ENCODE measurements at places on chromosomes 4 and X.

- DNase-seq: no peak
These were observed 271.8 kb upstream of the TENM3 start for GRCh38 chr4:181971411-181971810.

DNA sequence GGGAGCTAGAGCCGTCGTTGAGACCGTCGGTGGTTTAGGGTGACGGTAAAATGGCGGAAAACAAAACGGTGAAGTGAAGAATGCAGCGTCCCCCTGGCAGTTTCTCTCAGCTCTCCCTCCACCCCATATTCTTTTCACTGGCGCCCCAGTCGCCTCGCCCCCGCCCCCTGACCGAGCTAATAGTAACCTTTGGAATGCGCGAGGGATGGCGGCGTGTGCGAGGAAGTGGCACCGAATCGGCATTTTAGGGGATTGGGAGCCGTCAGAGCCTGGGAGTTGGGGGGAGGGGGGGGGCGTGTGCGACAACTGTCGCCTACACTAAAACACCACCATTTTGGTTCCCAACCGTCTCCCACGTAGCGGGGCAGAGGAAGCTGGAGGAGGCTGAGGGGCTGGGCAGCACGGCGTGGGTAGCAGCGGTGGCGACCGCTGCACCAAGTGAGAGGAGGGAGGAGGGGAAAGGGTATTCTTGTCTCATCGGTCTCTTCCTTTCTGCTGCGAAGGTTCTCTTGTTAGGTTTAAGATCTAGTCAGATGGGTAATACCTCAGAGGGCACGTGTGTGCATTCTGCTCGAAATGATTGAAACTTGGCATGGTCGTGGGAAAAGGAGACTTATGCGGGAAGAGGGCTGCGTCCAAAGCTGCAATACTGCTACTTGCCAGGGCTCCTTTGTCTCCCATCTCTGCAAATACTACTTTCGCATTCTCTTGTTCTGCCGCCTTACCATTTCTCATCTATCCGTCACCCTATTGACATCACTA, 840 bp downstream of the ZNF711 start:
- DNase-seq: no peak

DNA sequence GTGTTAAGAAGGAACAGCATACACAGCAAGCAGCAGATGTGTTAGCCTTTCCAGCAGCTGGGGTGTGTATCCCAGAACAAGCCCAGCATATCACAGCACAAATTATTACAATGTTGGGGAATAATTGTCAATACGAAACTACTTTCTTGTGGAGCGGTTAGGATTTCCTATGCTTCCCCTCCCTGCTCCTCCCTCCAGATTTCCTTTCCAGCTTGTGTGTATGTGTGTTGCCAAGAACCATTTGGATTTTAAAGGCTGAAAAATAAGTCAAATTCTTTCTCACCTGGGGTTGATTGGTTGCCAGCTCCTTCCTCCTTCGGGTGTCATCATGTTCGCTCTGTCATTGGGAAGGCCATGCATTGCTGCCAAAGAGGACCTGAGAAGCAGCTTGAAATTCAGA, 178.2 kb upstream of the FRMPD4 start:
- DNase-seq: no peak

GRCh38 chr4:7411491-7411890, 23.2 kb downstream of the PSAPL1 start:
- no peak for DNase-seq

DNA sequence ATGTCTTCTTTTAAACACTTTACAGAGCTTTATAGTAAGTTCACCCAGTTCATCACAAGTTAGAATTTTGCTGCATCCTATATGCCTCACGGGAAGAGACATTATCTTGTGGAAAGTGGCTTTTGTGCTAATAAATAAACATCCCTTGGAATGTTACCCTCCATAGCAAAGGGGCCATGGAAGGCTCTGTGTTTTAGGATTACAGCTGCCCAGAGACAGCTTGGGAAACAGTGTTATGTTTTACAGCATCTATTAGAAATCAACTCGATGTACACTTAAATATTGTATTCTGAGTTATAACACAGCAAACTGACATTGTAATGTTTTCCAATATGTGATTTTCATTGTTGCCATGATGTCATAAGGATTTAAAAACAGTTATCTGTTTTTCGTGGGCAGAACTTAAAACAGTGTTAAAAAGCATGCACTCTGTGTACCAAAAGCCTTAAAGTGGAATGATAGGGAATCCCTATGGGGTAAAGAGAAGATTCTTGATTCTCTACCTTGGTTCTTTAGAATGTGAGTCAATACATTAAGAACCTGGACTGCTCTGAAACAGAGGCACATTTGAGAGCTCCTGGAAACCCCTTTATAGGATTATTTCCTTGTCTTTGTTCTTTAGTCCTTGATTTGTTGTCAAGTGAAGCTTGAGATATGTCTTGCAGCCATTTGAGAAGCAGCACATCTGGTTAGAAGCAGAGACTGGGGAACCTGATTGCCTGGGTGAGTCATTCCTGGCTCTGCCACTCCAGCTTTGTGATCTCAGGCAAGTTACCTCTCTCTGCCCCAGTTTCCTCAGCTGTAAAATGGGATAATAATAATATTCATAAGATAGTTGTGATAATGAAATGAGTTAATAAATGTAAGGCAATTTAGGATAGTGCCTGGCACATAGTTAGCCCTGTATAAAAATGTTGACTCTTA, 41.6 kb downstream of the ARHGAP10 start:
- no peak for DNase-seq

- DNase-seq: no peak
These were observed 877.8 kb downstream of the FAM133A start for GRCh38 chrX:94551831-94552230.

DNA sequence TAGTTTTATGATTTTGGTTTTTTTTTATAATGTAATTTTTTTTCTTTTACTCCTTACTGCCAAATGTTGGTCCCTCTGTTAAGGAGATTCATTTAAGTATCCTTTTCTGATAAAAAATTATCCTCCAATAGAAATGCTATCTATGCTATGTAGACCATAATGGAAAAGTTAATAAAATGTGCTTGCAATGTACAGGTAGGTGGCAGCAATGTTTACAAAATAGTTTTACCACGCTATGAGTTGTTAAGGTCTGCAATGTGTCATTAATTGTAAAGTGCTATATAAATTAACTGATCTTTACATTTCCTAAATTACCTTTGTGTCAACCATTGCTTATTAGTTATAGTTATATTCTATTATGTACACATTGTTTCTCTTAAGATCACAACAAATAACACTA, 3.8 kb upstream of the CENPC start:
- no peak for DNase-seq

GRCh38 chr4:86918539-86919072, 16.2 kb upstream of the AFF1 start:
- no peak for DNase-seq

DNA sequence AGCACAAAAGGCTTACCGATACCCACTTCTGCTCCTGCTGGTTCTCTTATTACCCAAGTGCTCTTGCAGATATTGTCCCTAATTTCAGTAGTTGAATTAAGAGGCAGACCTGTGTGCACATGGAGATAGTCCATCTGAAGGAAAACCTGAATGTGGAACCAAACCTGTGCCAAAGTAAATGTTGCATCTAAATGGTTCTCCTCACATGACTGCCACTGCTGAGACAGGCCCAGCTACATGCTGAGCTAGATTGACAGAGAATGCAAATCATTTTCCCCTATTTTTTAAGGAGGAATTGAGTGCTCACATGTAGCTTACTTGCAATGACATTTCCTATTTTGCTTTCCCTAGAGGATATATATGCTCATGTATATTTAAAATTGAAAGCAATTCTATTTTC, 609.1 kb upstream of the TECRL start:
- DNase-seq: no peak

DNA sequence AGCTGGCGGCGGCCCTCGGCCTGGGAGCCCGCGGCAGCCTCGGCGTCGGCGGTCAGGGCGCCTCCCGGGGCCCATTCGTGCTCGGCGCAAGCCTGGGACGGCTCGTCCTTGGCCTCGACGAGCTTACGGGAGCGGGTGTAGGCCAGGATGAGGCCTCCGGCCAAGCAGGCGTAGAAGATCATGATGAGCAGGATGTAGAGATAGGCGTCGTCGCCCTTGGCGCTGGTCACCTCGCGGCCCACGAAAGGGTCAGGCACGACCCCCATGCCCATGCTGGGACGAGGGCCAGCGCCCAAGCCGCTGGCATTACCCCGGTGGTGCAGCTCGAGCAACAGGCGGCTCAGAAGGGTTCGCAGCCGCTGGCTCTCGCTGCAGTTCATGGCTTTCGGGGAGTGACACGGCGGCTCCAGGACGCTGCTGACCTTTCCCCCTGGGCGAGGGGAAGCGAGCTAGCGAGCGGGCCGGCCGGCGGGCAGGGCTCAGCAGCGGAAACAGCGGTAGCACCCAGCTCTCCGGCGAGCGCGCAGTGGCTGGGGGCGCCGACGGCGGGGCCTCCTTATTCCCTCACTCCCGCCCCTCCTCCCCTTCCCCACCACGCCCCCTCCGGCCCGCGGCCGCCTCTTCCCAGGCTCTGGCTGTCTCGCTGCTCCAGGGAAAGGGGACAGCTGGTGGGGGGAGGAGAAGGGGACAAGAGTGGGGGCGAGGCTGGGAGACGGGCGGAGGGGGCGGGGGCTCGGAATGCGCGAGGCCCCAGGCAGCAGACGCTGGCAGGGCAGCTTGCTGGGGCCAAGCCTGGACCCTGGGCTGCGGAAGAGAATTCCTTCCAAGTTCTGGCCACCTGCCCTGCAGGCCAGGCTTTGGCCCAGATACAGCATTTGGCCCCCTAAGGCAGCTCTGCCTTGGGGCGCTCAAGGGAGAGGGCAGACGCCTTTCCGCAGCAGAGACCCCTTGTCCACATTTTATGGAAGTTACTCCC, at the start of gene KCNE5:
TSS of gene KCNE5 (minus strand) at position 532 of the 976 bp plus-strand sequence. CDS start at position 380, 152 bp downstream.
- no peak for DNase-seq

- no peak for DNase-seq
These were observed 170.2 kb downstream of the APBB2 start for GRCh38 chr4:41044165-41044564.

DNA sequence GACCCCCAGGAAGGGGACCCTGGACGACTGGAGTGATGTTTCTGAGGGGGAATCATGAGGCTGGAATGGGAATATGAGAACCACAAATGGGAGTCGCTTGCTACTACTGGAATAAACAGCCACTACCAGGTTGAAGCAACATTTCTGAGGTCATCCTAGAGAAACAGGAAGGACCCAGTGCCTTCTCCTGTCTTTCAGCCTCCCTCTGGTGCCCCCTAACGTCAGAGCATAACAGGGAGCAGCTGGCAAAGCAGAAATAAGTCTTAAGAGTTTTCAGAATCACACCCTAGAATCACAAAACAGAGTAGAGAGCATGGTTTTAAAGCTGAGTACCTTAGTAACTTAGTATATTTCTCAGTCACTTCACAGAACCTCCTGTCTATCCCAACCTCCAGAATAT, 347.8 kb upstream of the PITX2 start:
- DNase-seq: no peak

- DNase-seq: no peak
These were observed 138.7 kb downstream of the RAP1GDS1 start for GRCh38 chr4:98399915-98400314.

GRCh38 chrX:42241421-42241820, 318.1 kb upstream of the CASK start:
- DNase-seq: no peak

DNA sequence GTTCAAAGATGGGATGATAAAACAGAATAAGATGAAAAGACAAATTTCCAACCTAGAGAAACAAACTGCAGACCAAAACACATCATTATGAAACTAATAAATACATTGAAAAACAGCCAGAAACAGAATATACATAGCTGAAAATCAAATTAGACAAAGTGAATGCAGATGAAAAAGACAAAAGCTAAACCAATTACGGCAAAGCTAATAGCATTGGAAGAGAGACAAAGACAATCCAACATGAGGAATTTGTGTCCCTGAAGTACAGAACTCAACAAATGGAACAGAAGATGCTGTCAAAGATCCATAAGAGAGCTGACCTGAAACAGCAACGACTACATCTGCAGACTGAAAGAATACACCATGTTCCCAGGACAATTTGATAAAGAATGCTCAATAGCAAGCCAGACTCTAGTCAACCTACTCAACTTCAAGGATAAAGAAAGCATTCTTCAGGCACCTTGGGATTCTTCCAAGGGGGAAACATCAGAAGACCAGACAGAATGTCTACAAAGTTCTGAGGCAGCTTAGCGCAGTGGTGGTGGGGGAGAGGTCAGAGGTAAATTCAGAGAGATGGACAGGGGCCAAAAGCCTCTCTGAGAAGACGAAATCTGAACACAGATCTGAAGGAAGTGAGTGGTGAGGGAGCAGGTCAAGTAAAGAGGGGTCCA, 27.4 kb upstream of the IRAK1 start:
- DNase-seq: no peak

GRCh38 chr4:38367642-38368174, 296.3 kb upstream of the KLF3 start:
- DNase-seq: no peak

DNA sequence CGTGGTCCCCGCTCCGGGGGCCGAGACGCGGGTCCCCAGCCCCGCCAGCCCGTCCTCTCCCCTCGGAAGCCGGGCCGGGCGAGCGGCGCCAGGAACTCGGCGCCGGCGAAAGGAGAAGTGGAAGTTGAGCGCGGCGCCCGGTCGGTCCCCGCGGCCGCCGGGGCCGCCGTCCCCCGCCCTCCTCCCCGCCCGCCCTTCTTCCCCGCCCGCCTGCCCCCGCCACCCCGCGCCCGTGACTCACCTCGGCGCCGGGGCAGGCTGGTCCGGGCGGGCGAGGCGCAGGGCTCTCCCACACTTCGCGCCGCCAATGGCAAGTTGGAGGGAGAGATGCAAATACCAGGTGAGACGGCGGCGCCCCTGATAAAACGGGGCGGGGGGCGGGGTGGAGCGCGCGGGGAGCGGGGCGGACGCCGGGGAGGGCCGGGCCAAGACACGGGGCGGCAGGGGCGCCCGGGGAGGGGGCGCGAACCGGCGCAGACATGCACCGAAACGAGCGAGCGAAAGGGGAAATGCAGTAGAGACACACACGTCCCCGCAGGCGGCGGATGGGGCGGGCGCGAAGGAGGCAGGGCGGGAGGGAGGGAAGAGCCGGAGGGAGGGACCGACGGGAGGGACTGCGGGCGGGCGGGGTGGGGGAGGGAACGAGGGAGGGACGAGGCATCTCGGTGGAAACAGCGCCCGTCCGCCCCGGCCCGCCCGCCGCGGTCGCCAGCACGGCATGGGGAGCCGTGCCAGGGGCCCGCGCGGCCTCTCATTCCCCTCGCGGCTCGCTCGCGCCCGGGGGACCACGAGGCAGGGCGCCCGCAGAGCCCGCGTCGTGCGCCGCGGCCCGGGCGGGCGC, at the start of gene ELF4:
TSS of gene ELF4 (minus strand) at position 119 of the 841 bp plus-strand sequence. CDS start 29,167 bp downstream, outside the sequence.
- DNase-seq: no peak

GRCh38 chr4:166197166-166197565, 324.1 kb downstream of the TLL1 start:
- DNase-seq: no peak

GRCh38 chr4:71524756-71525155, 185.9 kb downstream of the SLC4A4 start:
- no peak for DNase-seq

GRCh38 chrX:45515262-45516215, 314.9 kb upstream of the DIPK2B start:
- DNase-seq: peak; percentile 4

DNA sequence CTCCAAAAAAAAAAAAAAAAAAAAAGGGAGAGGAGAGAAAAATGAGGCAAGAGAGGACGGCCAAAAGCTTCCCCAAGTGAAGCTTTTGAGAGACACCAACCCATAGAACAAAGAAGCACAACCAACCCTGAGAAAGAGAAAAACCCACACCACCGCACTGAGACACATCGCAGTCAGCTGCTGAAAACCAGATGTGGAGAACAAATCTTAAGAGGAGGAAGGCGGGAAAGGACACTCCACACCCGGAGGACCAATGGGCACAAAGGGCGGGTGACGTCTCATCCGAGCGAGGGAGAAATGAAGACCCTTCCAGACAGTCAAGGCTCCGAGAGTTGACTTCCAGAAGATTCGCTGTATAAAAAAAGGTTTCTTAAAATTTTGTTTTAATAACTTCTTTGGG, 112.1 kb downstream of the AFAP1 start:
- DNase-seq: no peak

- DNase-seq: no peak
These were observed 211.0 kb downstream of the DCLK2 start for GRCh38 chr4:150289198-150289597.
